Epithelial cell of esophagus (primary cell): ENCODE measurements at places on chromosomes 4 and X.

DNA sequence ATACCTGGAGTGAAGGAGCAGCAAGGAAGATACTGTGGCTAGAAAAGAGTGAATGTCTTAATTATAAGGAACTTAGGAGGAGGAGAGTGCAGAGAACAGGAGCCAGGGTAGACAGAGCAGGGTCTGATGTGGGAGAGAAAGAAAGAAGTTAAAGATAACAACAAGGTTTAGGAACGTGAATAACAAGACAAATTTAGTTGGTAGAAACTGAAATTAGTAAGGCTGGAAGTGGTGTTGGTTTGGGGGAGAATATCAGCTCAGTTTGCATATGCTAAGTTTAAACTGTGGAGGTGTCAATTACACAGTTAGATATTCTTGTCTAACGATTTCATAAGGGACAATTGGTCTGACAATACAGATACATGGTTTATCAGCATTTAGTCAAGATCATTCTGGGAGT, 1123.7 kb upstream of the PABPC4L start:
- DNase-seq = no peak

DNA sequence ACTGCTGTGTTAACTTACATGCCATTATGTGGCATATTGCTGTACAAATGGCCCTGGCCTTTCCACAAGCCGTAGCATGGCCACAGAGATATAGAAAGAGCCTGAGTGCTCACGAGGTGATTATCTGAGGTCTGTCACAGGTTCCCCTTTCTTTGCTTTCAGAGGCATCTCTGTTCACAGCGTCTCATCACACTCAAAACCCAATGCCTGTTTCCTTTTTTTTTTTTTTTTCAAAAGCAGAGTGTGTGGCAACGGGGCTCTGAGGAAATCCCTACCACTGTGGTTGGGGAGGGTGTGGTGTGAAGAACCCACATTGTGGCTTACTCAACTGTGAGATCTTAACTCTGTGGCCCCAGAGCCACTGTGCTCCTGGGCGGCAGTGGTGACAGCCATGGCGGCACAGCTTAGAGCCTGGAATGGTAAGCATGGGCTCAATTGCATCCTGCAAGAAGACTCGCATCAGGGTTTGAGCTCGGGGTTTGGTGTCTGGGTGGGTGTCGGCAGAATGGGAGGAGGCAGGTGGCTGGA, 30.8 kb downstream of the RTL5 start:
- DNase-seq = no peak

DNA sequence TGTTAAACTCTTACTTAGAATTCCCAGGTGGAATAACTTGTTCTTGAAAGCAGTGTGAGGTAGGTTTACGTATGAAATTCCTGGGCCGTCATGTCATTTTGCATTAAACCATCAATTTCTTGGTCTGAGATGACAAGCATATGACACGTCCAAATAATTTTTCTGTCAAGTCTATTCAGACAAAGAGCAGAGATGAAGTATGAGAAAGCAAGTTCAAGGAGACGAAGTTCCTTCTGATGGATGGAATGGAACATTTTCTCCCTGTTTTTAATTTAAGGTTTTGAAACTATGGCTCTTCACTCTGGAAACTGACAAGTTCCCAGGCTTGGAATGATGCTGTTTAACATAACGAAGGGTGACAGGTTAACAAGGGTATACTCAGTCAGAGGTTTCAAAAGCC, 252.8 kb upstream of the SFRP2 start:
- no peak for DNase-seq

- no peak for DNase-seq
Measured at GRCh38 chr4:185894481-185894880, 82.5 kb upstream of the SORBS2 start.

DNA sequence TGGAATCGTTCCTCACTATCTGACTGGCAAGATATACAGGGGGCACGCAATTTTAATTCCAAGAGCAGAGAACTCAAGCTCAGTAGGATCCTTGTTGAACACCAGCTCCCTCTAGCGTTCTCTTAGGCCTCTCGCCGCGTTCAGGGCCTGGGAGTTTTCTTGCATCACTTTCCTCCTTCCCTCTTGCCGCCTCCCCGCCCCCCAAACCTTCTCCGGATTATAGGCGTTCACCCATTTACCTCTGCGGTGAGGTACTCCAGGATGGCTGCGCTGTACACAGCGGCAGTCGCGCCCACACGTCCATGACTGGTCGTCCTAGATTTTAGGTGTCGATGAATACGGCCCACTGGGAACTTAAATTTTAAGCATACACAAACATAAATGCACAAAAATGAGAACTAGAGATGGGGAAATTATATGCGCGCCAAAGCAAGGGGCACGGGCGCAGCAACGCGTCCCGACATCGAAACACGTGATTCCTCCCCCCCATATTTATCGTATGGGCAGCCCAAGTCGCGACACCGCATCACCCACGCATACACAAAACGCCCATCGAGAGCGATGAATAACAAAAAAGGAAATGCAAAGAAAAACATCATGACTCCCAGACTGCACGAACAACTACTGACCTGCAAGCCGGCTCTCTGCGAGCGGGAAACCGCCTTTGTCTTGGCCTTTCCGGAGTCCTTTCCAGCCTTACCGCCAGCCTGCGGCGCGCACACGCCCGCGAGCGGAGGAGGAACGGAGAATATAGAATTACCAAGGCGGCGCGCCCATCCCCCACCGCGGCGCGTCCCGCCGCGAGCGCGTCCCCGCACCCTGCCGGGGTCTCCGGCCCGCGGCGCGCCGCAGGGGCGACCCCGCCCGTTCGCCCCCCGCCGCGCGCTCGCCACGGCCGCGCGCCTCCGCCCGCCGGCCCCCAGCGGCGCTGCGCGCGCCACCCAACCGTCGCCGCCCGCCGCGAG, 759 bp downstream of the H2AZ1 start:
- peak; percentile 97 for DNase-seq
